Natural killer cell (primary cell): ENCODE measurements at places on chromosomes 7 and 10. TPM values are rescaled to one million over a fixed set of nuclear protein-coding genes. Genes with fewer than 3 reads are reported as not detected.

SLIT1 gene
- total RNA-seq, result 1.5 TPM

TMEM229A gene
- total RNA-seq, result not detected

GRCh38 chr10:43118631-43119415 lies 19.4 kb upstream of the CSGALNACT2 start:
- H3K36me3 ChIP-seq, result no peaks in the 10 kb centered on the region
- H3K27ac ChIP-seq, result no peak overlapping the region
- peaks cover 32% of the 10 kb centered on the region for H3K4me1 ChIP-seq
- no peaks in the 10 kb centered on the region for H3K27me3 ChIP-seq
- H3K4me3 ChIP-seq, result no peak overlapping the region

NEUROG3 gene
- total RNA-seq, result not detected

ABCF2 gene
- 17.6 TPM for total RNA-seq

DNA sequence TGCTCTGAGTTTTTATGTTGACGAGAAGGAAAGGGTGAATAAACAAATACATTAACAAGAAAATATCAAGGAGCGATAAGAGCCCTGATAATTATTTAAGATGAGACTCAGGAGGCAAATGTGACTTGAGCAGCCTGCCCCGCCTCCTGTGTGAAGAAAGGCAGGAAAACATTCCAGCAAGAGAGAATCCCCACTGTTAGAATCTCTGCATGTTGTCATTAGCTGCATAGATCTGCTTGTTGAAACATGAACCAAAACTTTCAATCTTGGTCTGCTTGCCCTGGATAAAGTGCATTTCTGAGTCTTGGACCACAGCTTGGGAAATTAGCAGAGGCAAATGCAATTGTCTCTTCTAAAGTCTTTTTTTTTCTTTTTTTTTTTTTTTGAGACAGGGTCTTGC lies 120.0 kb downstream of the DPP6 start:
- no peak overlapping the region for H3K27ac ChIP-seq
- no peak for DNase-seq
- no peaks in the 10 kb centered on the region for H3K27me3 ChIP-seq
- H3K4me1 ChIP-seq, result no peaks in the 10 kb centered on the region
- H3K36me3 ChIP-seq, result no peaks in the 10 kb centered on the region
